Activated gamma-delta T cell treated with Interleukin-2 at 50 U/mL for 16 hours (primary cell): ENCODE measurements at places on chromosomes 3 and 15.

DNA sequence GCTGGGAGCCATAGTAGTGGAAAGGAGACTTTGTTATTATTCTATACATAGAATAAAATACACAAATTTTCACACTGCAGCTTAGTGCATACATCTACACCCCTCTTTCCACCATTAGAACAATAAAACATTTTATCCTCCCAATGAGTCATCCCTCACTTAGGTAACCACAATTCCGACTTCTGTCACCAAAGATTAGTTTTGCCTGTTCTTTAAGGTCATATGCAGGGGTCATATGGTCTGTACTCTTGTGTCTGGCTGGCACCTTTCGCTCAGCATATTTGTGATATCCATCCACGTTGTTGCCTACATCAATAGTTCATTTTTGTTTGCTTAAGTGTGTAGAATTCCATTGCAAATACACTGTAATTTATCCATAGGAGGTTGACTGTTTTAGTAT is 399.4 kb downstream of the SHQ1 start:
- DNase-seq, result no peak

GRCh38 chr3:48469046-48469915 is 22.7 kb downstream of the ATRIP start:
- DNase-seq, result no peak

DNA sequence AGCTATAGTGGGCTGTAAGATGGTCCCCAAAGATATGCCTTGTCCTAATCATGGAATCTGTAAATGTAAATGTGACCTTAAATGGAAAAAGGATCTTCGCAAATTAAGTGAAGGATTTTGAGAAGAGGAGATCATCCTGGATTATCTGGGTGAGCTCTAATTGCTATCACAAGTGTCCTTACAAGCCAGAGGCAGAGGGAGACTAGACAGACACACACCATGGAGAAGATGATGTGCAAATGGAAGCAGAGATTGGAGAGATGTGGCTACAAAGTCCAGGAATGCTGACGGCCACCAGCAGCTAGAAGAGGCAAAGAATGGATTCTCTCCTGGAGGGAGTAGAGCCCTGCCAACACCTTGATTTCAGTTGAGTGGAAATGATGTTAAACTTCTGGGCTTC is 102.3 kb upstream of the PROK2 start:
- DNase-seq, result no peak

DNA sequence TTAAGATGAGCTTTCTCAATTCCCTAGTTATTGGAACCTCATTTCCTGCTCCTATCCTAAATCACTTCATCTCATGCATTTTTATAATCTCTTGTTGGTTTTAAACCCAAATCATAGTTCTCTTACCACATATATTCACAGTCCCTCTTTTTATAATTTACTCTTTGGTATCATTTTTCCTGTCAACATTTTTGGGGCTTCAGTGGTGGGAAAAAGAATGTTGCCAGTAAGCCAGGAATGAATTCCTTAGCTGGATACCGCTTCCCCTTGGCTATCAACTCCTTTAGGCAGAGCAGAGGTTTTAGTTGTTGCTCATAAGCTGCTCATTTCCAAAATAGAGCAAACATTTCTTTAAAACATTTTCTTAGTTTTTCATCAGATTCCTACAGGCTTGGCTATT is 112.3 kb downstream of the GALK2 start:
- DNase-seq, result no peak

- DNase-seq, result no peak
Measured at GRCh38 chr15:39919411-39919747, 687 bp downstream of the GPR176 start.

DNA sequence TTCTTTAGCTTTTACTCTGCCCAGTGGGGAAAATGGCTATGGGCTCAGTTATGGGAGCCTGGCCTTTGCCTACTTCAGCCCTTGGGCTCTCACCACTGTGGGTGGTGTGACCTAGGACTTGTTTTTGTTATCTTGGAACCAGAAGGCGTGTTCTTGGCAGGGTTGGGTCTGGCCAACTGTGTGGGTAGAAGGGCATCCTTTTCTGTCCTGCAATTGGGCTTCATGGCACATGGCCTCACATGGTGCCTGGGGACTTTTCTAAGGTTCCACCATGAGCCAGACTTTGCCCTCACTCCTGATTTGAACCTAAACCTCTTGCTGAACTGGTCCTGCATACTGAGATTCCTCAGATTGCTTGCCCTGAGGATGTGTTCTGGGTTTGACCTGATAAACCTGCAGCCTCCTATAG is 1.7 kb downstream of the GLYCTK start:
- no peak for DNase-seq

DNA sequence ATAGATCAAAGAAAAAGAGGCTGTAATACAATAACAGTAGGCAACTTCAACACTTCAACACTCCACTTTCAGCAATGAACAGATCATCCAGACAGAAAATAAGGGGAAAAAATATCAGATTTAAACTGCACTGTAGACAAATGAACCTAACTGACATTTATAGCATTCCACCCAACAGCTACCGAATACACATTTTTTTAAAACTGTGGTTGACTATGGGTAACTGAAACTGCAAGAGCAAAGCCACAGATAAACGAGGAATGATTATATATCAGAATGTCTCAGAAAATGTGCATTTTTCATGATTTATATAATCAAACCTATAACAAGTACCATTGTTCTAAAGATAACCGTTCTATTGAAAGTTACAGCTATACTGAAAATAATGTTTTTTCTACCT is 514.9 kb upstream of the DPPA4 start:
- DNase-seq, result no peak

DNA sequence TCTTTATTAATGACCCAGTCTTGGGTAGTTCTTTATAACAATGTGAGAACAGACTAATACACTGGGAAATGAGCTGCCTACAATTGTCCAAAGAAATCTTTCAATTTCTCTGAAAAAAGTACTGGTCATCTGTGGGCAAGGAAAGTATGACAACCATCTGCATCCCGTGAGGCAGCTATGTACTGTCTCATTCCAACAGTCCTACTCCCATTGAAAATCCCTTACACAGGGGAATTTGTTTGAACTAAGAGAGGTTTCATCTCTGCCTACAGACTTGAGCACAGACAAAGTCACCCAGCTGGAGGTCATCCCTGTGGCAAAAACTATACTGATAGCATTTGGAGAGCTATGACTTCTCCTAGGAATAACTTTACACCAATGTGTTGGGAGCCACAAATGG is 27.1 kb downstream of the SHC4 start:
- no peak for DNase-seq

GRCh38 chr3:142021127-142021526 is 128.2 kb downstream of the TFDP2 start:
- DNase-seq, result no peak
